ENCODE measurements at places on chromosomes 7 and 10.

DNA sequence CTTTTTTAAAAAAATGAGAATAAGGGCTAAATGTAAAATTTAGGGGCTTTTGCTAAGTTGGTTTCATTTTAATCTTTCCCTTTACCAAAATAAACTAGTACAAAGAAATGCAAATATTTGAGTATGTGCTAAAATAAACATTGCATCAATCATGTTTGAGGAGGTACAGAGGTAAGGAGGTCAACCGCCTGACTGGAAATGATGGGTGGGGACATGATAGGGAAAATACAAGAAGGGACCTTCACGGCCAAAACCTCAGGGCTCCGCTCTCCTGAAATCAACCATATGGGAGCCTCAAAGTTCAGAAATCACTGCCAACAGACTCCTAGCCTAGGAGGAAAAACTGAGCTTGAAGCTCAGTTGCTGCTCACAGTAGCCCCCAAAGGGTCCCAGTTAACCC, 207.6 kb downstream of the AHR start:
- no peak for DNase-seq

DNA sequence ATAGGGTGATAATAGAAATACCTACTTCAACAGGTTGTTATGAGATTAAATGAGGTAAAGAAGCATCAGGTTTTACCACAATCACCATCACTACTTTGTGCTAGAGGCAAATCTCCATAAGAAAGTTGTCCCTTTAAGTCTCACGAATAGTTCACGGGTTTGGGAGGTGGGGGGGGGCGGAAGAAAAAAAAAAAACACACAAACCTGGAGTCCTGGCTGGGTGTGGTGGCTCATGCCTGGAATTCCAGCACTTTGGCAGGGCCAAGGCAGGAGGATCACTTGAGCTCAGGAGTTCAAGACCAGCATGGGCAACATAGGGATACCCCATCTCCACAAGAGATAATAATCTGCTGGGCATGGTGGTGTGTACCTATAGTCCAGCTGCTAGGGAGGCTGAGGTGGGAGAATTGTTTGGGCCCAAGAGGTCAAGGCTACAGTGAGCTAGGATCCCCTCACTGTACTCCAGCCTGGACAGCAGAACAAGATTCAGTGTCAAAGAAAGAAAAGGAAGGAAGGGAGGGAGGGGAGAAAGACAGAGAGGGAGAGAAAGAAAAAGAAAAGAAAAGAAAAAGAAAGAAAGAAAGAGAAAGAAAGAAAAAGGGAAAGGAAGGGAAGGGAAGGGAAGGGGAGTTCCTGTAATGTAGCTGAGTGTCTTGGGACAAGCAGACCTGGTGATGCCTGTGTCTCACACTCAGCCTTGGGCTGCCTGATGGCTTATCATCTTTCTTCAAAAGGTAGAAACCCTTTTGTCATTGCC, 231.4 kb downstream of the CREB5 start:
- no peak for DNase-seq

GRCh38 chr10:771647-772046, 82.2 kb upstream of the DIP2C start:
- DNase-seq, result no peak

- DNase-seq, result no peak
These were observed 576.6 kb upstream of the SORCS1 start for GRCh38 chr10:107740962-107741690.

DNA sequence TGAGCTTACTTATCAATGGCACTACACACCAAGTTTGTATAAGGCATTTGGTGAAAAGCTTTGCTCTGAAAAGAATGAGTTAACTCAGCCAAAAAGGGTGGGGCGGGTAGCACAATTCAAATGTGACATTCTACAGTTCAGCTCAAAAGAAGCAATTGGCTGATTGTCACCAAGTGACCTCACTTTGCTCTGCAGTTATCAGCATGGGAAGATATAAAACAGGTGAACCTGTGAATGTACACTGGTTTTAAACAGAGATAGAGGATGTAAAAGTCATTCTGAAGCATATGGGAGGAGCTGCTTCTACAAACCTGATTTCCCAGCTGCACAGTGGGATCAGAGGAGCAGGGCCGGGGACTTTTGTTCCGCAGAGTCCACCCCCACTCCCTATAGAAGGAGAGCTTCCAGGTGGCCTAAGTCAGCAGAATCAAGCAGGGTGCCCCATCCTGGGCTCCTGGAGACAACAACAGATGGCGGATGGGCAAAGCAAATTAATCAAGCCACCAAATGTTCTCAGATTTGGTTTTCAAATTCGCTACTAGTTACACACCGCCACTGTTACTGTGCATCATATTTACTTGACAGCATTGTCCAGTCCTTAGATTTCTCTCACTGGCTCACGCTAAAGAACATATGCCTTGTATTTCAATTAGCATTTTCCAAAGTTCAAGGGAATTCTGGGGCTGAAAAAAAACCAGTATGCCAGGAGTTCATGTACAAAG, 27.5 kb upstream of the NPVF start:
- DNase-seq, result peak; percentile 48

DNA sequence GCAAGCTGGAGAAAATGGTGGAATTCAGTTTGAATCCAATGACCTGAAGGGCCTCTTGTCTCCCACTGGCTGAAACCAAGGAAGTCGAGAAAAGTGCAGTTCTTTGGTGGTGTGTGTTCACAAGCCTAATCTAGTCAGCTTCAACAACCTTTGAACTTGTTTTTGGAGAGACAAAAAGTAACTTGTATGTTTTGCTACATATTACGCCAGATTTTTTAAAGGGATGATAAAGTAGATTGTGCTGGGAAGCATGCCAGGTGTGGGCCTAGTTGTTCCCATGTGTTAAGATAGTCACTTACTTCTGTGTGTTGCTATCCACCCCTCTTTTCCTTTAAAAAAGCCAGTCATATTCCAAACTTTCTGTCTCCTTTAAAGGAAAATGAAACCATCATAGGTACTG, 79.7 kb upstream of the FAM3C start:
- no peak for DNase-seq

GRCh38 chr10:87671139-87671815, 11.6 kb downstream of the PAPSS2 start:
- DNase-seq, result no peak

DNA sequence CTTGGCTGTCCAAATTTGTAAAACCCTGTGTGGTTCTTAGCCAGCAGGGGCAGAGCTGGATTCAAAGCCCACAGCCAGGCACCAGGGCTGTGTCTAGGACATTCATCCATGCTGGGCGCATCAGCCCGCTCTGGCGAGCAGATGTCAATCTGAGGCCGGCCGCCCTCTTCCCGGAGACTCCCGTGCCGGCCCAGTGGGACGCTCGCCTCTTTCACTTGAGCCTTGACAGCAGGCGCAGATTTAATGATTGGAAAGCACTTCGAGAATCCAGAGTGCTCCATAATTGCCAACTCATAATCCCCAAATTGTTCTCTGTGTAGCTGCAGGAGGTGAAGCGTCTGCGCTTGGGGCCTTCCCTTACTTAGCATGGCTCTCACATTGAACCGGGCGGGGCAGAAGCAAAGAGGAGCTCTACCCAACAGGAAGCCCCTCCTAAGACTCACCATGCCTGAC, 36.7 kb downstream of the SLIT1 start:
- no peak for DNase-seq

GRCh38 chr10:120022357-120022756, 129.8 kb downstream of the SEC23IP start:
- no peak for DNase-seq

DNA sequence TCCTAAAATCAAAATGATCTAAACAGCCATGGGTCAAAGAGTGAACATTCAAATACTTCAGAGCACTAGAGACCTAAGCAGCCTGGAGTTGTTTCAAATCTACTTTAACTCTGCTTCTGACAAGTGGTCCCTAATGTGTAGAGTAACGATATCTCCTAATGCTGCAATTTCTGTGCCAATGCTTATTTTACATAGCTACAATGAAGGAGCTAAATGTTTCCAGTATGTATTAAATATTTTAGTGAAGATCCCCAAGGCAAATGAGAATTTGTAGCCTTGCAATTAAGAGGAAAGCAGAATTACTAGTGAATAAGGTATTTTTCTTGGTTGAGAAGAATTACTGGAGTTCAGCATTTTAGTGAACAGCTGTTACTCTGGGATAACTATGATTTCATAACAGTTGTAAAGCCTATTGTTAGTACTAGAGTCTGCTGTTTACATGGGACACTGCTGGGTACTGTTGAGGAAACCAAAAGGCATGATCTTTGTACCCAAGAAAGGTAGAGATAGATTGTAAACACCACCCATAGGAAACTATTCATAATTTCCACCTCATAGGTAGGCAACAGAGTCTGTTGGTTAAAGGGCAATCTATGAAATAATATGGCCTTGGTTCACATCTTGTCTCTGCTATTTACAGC, 271.9 kb downstream of the PLXDC2 start:
- no peak for DNase-seq
